Daoy (cell line): ENCODE measurements at places on chromosomes 5 and 9.

DNA sequence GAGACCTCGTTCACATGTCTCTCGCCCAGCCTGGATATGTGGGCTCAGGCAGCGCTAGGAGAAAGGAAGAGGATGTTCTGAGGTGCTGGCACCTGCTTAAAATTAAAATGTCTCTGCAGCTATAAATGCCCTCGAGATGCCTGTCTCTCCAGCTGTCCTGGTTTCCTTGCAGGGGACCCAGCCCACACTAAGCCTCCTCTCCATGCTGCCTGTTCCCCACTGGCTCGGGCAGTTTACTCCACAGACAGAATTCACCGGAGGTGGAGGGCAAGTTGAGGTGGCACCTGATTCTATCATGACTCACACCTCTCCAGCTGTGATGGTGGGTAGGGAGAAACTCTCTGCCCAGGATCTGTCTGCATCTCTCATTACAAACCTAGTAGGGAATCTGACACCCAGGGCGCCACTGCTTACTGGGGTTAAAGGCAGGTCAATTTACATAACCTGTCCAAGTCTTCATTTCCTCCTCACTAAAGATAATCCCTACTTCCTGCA is 420.9 kb downstream of the SPOCK1 start:
- peak; percentile 90 for DNase-seq

GRCh38 chr5:61737301-61737963 is 405.4 kb downstream of the ZSWIM6 start:
- no peak for DNase-seq

GRCh38 chr5:45639040-45639439 is 57.1 kb downstream of the HCN1 start:
- DNase-seq = no peak

- DNase-seq = no peak
Measured at GRCh38 chr9:124370896-124371582, 44.2 kb downstream of the PSMB7 start.

DNA sequence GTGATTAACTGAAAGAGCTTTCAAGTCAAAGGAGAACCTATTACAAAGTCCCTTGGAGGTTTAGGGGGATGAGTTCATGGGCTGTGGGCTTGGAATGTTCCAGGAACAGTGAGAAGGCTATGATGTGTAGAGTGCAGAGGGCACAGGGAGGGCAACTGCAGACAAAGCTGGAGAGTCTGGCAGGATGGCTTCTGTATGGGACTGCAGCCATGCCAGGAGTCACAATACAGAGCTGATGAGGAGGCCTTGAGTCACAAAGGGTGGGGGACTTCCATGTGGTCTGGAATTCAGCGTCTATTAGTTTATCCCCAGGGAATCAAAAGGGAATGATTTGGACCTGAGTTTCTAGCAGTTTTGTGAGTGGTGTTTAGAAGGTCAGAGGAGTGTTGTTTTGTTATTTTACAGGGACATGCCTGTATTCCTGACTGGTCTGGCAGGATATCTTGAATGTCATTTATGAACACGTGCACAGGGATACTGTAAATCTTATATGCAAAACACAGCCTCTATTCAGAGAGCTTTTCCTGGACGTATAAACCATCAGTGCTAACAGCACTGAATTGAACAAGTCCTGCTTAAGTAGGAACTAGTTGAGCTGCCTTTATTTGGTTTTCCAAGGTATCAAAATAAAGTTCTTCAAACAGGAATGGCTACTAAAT is 14.3 kb upstream of the TEK start:
- DNase-seq = peak; percentile 90

- no peak for DNase-seq
Measured at GRCh38 chr9:128906741-128907140, 14.0 kb upstream of the PHYHD1 start.

DNA sequence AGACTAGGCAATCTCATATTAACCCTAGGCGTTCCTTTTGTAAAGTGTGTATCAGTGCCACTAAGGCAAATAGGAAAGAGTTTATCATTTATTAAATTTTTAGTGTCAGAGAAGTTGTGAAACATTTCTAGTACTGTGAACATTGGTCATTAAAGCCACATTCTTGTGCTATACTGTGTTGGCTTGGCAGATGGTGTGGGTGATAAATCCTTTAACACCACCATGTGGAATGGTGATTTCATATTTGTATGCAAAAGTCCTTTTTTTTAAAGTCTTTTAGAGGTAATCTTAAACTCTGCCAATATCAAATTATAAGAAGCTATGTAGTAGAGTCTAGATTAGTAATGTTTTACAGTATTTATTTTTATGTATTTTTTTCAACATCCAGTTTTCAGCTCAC is 18.1 kb downstream of the SLC12A2 start:
- no peak for DNase-seq

- DNase-seq = peak; percentile 28
Measured at GRCh38 chr5:93017849-93018248, 563.2 kb downstream of the NR2F1-AS1 start.

DNA sequence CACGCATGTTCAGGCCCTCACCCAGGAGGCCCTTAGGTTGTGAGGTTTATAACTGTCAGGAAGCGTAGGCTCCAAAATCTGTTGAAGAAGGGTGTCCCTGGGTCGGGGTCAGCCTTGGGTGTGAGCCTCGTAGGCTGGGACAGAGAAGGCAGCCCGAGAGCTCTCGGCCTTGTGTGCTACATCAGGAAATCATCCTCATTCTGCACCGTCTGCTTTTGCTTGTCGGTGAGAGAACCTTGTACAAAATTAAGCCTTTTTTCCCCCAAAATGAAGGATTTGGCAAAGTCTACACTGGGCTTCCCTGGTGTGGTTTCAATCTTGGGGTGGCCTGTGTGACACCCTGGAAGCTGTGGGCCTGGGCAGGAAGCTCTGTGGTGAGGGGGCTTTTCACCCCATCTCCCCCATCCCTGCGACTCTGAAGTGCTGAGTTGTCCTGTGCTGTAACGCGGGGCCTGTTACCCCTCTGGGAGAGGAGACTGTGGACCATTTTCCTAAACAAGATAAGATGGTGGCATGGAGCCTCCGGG is 55.3 kb downstream of the AHRR start:
- DNase-seq = no peak

- DNase-seq = no peak
Measured at GRCh38 chr5:170248172-170248930, 15.6 kb downstream of the C5orf58 start.

- no peak for DNase-seq
Measured at GRCh38 chr5:52757527-52757926, 30.2 kb upstream of the ITGA1 start.

DNA sequence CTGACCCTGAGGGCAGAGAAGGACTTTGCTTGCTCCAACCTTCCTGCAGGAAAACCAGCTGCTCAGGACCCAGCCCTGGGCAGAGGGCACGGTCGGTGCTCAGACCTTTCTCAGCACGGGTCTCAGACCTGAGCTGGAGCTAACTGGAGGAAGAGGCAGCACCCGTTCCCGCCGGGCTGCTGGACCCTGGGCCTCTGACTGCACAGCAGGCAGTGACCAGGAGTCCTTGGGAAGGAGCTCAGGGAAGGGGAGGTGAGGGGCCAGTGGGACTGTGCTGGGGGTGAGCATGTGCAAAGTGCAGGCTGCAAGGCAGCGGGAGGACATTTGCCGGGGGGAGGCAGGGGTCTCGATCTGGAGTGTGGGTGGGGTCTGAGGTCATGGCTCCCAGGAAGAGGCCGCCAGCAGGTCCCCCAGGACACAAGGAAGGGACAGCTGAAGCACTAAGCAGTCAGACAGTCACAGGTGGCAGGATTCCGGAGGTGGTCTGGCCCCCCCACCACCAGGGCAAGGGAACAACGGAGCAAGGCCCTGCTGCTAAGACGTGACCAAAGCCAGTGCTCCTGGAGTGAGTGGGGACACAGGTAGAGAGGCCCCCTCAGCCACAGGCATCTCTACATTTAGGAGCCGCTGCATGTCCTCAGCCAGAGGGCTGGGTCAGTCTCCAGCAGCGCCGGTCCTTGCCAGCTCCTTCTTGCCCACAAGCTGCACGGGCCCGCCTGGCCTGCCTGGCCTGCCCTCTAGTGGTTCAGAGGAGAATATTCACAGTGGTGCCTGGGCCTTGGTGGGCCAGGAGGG is 4.8 kb upstream of the DPM2 start:
- DNase-seq = peak; percentile 77

GRCh38 chr5:100746730-100747129 is 156.4 kb downstream of the ST8SIA4 start:
- no peak for DNase-seq

DNA sequence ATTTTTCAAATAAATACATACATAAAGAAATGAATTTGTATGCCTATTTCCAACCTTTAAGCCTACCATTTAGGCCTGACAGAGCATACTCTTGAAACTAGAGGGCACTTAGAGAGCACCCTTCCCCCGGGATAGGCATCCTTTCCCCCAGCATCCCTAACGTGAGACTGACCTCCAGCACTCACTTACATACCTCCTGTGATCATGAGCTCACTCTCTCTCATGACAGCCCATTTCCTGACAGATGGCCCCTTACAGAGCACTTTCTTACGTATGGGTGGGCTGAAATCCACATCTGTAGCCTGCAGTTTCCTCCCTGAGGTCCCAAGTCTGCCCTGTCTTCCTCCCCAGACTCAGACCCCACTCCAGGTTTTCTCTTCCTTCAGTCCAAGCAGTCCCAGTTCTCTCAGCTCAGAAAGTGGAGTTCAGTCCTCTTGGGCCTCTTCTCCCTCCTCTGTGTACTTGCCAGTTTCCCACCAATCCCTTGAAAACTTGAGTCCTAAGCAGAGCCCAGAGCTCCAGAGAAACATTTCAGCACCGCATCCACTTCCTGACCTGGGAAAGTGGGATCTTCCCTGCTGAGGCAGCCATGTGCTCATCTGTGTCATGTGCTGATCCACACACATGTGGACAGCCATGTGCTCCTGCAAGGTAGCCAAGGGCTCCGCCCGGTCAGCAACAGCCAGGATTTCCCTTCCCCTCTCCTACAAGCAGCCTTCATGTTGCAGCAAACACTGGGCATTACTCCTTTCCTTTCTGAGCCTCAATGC is 2.2 kb upstream of the CDX1 start:
- no peak for DNase-seq

DNA sequence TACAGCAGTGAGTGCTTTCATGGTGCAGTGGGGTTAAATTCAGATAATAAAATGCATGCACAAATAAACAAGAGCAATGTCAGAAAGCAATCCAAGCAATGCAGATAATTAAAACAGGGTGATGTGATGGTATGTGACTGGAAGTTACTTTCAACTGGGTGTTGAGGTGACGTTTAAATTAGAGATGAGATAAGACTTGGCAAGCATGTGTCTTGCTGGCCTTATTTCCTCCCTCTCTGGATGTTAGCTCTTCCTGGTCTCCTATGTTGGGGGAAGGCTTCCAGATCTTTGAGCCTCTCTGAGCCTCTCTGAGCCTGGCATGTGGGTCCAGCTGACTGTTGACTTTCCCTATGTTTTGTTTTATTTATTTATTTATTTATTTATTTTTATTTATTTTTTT is 54.4 kb downstream of the DOCK2 start:
- no peak for DNase-seq

DNA sequence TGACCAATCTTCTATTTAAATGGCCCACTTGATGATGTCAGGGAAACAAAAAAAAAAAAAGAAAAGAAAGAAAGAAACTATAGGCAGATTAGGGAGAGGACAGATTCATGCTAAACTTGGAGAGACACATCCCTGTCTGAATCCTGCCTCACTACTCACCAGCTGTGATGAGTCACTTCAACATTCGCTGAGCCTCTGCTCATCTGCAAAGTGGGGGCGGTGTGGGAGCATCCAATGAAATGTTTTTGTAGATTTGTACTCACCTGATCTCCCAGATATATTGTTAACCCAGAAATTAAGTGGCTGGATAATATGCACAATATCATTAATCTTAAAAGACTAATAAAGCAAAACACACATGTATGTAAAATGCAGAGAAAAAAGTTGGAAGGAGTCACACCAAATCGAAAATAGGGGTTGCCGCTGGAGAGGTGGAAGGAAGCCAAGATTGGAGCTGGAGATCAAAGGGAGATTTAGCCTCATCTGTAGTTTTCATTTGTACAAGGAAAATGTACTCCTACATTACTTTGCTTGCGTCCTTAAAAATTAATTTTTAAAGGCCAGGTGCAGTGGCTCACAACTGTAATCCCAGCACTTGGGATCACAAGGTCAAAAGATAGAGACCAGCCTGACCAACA is 17.0 kb upstream of the ERGIC1 start:
- DNase-seq = peak; percentile 76

GRCh38 chr9:13750639-13751038 is 471.1 kb upstream of the MPDZ start:
- DNase-seq = no peak

- DNase-seq = peak; percentile 73
Measured at GRCh38 chr9:126722922-126723806, 81.7 kb upstream of the ZBTB43 start.

DNA sequence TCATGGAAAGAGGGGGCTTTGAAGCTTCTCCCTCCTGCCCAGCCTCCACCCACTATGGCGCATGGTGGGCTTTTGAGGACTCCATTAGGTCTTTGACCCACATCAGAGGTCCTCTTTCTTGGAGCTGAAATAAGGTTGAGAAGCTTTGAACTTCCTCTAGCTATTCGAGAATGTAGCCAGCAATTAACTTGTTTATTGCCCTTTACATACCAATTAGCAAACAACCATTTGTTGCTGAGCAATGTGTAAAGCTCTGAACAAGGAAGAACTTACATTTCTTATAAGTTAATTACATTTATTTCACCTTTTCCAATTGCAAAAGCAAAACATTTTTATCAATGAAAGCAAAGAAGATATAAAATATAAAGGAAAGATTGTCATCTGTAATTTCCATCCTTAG is 30.5 kb upstream of the FOXB2 start:
- DNase-seq = no peak

DNA sequence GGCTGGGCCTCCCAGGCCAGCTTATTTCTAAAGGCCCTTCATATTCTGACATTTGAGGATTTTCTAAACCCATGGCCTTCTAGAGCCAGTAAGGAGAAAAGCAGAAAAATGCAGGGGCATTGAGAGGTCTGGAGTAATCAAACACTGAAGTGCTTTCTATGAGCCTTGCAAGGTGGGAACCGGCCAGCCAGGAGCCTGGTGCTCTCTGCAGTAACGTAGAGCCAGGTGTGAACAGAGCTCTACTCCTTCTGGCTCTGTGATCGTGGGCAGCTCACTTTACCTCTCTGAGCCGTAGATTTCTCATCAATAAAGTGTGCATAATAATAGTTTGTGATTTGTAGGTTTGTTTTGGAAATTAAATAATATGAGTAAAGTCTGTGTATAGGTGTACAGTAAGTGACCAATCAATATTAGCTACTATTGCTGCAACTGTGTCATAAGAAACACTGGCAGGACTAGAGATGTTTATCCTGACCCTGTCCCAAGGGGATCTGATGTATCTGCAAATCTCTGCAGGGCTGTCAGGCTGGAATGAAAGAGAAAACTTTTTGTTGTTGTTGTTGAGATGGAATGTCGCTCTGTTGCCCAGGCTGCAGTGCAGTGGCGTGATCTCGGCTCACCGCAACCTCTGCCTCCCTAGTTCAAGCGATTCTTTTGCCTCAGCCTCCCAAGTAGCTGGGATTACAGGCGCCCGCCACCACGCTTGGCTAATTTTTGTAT is 2.7 kb downstream of the SYNPO start:
- DNase-seq = no peak

DNA sequence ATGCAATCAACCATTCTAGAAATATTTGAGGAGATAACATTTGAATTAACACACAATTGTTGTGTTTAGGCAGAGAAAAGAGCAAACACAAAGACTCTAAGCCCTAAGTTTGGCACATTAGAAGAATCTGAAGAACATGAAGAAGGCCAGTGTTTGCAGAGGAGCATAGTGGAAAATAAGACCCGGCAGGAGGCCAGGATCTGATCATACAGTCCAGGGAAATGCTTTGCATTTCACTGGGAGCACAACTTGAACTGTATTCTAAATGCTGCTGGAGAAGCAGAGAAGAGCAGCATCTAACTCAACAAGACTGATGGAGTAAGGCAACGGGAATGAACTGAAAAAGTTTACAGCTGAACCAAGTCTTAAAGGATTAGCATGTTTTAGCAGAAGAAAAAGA is 463.4 kb downstream of the ZNF608 start:
- no peak for DNase-seq
